SHP77 (cell line): ENCODE measurements at places on chromosomes 5 and 9.

DNA sequence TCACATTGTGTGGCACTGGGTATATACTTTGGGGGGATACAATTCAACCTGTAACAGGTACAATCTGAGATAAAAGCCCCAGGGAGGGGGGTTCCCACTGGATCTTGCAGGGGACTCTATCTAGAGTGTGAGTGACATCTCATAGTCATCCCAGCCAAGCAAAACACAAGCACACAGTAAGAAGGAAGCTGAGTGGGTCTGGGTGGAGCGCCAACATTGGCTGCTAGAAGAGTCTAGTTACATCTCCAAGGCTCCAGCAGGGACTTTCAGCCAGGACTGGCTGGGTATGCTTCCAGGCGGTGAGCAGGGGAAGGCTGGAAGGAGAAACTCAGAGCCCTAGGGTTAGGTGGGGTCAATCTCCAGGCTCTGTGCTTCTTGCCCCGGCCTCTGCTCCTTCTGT is 53.0 kb downstream of the IL31RA start:
- no peak for DNase-seq

DNA sequence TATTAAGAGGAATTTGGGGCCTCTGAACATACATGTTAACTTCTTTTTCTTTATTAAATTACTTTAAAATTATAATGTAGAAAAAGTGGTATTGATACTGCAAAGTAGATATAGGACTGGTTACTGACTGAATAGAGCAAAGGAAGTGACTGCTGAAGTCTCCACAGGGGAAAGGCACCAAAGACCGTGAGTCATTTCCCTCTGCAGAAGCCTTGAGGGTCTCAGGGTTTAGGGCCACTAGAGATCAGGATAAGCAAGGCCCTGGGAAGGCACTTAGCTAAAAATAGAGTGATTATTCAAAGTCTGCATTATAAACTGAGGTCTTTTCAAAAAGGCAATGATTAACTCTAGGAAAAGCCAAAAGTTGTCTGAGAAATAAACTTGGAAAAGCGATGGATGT is 44.7 kb upstream of the ITGA1 start:
- DNase-seq: no peak

DNA sequence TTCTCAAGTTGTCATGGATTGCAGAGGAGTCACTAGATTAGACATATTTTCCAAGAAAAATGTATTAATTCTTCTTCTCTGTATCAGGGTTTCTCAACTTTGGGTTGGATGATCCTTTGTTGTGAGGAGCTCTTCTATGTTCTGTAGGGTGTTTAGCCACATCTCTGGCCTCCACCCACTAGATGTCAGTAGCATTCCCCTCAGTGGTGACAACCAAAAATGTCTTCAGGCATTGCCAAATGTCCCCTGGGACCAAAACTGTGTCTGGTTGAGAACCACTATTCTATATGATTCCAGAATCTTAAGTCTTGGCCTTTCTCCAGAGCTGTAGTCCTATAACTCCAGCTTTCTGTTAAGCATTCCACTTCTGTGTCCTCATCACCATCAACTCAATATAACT is 220.9 kb downstream of the KIAA0825 start:
- no peak for DNase-seq

- DNase-seq: no peak
Observed at GRCh38 chr5:41325074-41325473, 111.7 kb upstream of the C6 start.

GRCh38 chr5:83472508-83473345 is 1.2 kb downstream of the VCAN start:
- peak; percentile 44 for DNase-seq

DNA sequence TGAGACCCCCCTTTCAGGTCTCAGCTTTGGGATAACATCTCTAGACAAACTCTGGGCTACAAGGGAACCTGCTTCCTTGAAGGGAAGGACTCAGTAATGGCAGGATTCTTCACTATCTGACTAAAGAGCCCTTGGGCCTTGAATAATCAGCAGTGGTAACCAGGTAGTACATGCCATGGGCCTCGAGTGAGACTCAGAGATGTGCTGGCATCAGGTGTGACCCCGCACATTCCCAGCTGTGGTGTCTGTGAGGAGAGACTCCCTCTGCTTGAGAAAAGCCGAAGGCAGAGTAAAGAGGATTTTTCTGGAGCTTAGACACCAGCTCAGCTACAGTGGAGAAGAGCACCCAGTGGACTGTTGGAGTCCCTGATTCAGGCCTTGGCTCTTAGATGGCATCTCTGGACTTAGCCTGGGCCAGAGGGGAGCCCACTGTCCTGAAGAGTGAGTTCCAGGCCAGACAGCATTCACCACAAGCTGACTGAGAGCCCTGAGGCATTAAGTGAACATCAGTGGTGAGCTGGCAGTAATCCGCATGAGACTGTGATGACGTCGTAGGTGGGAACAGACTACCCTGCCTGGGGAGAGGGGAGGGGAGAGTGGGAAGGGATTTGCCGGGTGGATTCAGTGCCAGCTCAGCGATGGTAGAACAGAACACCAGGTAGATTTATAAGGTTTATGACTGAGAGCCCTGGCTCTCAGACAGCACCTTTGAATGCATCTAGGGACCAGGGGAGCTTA is 5.3 kb upstream of the ZNF782 start:
- no peak for DNase-seq

DNA sequence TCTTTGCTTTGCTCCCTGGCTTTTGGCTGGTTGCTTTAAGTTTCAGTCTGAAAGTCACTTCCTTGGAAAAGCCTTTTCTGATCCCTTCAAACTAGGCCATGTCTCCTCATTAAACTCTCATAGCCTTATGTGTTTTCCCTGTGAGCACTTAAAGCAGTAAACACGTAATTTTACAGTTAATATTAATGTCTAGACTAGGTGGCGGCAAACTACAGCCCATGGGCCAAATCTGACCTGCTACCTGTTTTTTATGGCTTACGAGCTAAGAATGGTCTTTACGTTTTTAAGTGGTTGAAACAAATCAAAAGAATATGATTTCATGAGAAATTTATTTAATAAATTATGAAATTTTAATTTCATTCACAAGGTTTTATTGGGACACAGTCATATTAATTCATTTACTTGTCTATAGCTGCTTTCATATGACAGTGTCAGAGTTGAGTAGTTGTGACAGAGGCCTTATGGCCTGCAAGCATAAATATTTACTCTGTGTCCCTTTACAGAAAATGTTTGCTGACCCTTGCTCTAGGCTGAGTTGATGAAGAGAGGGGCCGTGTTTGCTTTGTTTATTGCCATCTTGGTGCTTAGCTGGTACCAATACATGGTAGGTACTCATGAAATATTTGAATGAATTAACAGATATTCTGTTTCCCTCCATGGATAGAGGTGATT is 7.4 kb downstream of the SLC44A1 start:
- DNase-seq: peak; percentile 11
